ENCODE measurements at places on chromosomes 13 and 19.

- DNase-seq: no peak
These were observed 3.2 kb downstream of the LCP1 start for GRCh38 chr13:46178821-46179220.

DNA sequence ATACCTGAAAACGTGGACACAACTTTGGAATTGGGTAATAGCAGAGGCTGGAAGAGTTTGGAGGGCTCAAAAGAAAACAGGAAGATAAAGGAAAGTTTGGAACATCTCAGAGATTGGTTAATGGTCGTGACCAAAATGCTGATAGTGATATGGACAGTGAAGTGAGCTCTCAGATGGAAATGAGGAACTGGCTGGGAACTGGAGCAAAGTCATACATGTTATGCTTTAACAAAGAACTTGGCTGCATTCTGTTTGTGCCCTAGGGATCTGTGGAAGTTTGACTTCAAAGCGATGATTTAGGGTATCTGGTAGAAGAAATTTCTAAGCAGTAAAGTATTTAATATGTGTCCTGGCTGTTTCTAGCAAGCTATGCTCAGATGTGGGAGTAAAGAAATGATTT is 136.2 kb downstream of the DNAJC3 start:
- DNase-seq: no peak

DNA sequence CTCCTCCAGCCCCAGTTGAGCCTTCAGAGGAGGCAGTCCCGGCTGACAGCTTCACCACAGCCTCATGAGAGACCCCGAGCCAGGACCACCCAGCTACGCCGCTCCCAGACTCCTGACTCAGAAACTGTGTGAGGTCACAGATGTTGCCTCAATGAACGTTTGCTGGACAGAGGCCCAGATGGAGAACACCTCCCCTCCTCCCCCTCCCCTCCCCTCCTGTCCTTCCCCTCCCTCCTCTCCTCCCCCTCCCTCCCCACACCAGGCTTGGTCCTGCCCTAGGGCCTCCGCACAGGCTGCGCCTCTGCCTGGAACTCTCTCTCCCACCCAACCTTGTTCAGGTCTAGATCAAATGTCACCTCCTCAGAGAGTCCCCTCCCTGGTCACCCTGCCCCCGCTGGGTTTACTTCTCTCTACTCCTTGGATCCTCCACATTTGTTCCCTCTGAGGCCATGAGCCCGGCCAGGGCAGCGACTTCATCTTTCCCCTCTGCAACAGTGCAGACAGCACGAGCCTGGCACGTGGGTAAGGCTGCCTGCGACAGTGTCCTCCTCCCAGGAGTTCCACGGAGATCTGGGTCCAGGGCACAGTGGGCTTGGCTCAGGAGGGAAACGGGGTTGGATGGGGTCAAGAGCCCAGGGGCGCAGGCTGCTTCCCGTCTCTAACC is 17.4 kb downstream of the PIP5K1C start:
- DNase-seq: peak; percentile 19

GRCh38 chr19:5131506-5132205 is 162.7 kb downstream of the KDM4B start:
- DNase-seq: no peak
